ENCODE measurements at places on chromosomes 12 and 14.

DNA sequence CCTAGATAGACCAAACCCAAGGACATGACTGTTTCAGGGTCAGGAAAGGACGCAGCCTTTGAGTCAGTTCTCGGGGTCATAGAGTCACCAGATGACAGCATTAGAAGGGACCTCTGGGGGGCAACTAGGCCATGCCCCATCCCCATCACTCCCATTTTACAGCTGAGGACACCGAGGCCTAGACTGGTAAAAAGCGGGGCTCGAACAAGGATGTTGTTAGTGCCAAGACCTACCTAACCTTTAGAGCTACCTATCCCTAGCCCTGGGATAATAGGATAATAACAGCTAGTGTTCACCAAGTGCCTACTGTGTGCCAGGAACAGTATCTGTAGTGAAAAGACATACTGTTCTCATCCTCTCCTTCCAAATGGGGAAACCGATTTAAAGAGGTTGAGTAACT lies 48.7 kb downstream of the PLEKHG3 start:
- no peak for DNase-seq

- DNase-seq: no peak
Observed at GRCh38 chr14:100578552-100578951, 8.7 kb downstream of the BEGAIN start.

- DNase-seq: no peak
Observed at GRCh38 chr14:65069874-65070413, 32.4 kb downstream of the MAX start.

DNA sequence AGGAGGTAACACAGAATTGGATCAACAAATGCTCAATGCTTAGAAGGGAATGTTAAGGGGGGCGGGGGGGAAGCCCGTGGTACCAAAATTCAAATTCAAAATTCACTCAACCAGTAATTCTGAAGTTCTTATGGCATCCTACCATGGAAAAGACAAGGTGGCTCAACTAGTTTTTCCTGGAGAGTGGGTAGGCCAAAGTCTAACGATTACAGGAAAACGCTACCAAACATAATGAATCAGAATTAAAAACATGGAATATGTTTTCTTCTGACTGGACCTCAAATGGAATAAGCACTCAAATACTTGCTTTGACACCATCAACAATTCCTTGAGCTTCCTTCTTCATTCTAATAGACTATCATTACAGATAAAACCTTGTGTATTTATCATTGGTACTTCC lies 2.3 kb downstream of the NACA start:
- no peak for DNase-seq

GRCh38 chr12:89432396-89432795 lies 80.1 kb upstream of the DUSP6 start:
- DNase-seq: no peak

- no peak for DNase-seq
Observed at GRCh38 chr14:61491876-61492434, 170.6 kb downstream of the PRKCH start.

DNA sequence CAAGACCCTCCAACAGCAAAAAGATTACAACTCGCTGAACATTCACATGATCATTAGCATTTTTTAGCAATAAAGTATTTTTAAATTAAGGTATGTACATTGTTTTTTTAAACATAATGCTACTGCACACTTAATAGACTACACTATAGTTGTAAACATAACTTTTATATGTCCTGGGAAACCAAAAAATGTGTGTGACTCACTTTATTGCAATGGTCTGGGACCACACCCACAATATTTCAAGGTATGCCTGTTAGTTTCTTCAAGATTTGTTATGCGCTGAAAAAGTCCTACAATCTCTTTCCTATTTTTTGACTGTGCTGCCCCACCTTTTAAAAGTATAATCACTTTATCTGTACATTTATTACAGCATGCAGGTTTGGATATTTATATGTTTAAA lies 30.4 kb upstream of the PCNX4 start:
- no peak for DNase-seq

GRCh38 chr12:17284873-17285272 lies 678.9 kb upstream of the LMO3 start:
- no peak for DNase-seq

GRCh38 chr12:50555471-50555885 lies 50.7 kb downstream of the DIP2B start:
- DNase-seq: no peak

GRCh38 chr14:75941030-75941429 lies 40.8 kb downstream of the TGFB3 start:
- DNase-seq: no peak

DNA sequence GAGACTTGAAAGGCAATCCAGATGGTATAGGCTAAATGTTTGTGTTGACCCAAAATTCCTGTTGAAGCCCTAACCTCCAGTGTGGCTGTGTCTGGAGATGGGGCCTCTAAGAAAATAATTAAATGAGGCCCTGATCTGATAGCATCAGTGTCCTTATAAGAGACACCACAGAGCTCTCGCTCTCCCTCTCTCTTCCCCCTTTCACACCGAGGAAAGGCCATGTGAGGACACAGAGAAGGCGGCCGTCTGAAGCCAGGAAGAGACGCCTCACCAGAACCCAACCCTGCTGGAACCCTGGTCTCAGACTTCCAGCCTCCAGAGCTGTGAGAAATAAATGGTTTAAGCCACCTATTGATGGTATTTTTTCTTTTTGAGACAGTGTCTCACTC lies 87.5 kb downstream of the SCARB1 start:
- DNase-seq: no peak

- DNase-seq: no peak
Observed at GRCh38 chr12:74889563-74890236, 319.9 kb downstream of the KCNC2 start.

DNA sequence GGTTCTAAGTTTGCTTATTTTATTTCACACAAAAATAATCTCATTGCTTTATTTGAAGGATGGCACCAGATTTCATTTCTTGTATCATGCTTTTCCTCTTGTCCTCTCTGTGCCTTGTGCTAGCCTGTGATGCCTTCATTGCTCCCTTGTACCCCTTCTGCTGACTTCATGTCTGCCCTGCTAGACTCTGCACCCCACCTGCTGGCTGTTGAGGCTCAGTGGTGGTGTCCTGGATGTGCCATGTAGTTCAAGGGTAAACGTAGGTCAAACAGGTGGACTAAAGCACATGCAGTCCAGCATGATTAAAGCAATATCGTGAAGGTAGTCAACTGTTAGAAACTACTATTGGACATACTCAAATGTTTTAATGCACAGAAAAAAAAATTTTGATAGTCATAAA lies 21.6 kb downstream of the MRPS35 start:
- DNase-seq: no peak

GRCh38 chr14:61281186-61281947 lies at the start of gene TMEM30B:
Gene TMEM30B, minus strand, starts transcription at chr14:61281338. Its CDS starts 191 bp downstream, at chr14:61281147.
- peak; percentile 12 for DNase-seq

- no peak for DNase-seq
Observed at GRCh38 chr14:50366589-50366988, 30.1 kb downstream of the CDKL1 start.

DNA sequence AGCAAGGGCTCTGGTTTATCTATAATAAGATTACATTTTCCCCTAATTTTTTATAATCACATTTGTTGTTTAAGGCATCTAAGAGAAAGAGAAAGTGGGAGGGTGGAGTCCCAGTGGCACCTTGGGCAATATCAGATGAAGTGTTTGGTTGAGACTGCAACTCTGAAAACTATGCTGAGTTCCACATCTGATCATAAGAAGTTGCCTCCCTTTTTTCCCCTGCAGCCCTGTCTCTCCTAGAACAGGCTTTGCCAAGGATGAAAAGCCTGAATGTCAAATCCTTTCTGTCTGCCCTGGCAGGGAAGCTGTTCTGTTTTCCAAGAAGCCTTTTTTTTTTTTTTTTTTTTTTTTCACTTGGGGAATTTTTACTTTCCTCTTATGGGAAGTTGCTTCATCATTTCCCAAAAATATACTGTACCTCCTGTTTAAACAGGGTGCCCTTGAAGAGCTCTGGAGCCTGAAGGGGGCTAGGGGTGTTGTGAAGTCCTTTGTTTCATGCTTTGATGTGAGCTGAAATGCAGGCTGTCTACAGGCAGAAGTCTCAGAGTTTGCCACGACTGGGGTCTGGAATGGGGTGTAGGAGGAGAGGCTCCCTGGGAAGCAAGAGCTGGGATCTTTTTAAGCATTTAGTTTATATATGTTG lies 71.3 kb downstream of the SUSD6 start:
- DNase-seq: no peak

GRCh38 chr14:84036840-84037239 lies 1493.1 kb upstream of the FLRT2 start:
- no peak for DNase-seq

DNA sequence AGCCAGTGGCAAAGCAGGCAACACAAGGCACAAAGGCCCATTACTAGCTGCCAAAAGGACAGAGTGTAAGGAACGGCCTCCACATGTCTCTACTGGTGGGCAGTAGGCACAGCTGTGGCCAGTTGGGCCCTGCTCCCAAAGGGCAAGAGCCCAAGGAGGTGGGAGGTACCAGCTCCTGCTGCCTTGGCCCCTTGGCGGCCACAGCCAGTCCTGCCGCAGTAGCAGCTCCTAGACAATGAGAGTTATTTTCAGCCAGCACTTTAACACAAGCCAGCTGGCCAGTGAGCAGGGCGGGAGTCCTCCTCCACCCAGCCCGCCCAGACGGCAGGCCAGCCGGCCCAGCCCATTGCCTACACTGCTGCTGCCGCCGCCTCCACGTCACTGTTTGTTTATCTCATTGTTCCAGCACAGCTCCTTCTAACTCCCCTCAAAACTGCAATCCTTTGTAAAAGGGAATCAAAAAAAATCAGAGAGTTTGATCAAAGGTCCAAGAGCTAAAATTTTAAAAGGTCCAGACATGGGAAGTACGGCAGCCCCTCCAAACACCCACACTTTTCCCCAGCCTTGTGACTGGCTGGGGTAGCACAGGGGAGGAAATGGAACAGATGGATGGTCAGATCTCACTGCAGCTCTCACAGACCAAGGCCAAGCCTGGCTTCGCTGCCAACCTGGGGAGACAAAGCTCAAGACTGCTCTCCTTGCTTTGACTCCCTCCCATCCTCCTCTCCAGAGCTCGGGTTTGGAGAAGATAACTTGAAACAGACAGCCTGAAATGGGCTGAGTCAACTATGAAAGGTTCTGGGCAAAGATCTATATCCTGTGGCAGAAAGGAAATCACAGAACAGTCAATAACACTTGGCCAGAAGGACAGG lies 33.5 kb downstream of the FMNL3 start:
- peak; percentile 26 for DNase-seq

DNA sequence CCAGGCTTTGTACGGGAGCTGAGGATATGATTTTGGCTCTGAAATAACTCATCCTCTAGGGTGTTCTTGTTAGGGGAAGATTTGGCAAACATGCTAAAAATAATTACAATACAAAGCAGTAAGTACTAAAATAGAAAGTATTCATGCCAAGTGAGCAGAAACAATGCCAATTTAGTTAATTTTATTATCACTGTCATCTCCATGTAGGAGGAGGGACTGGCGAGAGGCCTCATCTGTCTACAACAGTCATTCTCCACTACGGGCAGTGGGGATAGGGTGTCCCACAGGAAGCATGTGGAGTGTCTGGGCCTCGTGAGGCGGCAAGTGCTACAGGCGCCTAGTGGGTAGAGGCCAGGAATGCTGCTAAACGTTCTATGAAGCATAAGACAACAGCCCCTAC lies 3.3 kb downstream of the ISM2 start:
- no peak for DNase-seq

DNA sequence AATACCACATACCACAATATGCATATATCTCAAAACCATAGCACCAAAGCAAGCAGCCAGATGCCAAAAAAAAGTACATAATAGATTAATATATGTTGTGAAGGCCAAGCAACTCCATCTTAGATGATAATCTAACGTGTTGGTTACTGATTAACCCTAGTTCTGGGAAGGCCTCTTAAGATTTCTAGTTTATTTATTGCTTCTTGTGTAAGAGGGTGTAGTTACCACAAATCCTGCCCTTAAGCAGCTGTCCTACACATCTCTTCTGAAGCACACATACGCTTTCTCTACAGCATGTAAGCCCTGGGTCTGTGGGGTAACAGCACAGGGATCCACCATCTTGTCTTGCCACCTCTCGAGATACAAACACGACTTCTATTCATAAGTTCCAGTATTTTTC lies 236.8 kb upstream of the AVPR1A start:
- no peak for DNase-seq

DNA sequence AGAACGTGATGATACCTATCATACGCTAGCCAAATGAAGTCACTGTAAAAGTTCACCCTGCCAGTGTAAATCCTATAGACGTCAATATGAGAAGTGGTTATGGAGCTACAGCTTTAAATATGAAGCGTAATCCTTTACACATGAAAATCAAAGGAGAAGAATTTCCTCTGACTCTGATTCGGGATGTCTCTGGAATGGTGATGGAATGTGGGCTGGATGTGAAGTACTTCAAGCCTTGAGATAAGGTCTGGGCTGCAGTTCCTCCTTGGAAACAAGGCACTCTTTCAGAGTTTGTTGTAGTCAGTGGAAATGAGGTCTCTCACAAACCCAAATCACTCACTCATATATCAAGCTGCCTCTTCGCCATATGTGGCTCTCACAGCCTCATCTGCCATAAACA lies 53.1 kb upstream of the NAP1L1 start:
- no peak for DNase-seq

DNA sequence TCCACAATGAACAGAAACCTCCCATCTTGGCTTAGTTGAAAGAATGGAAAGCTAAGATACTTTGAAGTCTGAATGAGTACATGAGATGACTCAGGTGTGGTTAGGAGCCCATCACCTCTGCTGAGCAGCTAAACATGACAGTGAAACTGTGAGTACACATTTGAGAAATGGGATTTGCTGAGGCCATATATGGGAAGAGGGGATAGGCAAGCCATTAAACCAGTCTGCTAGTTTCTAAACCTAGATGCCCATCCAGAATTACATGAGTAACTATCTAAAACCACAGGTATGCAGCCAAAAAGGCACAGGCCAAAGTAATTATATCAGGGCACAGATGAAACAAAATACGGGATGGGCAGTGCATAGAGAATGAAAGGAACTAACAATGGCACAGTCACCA lies 41.2 kb downstream of the NKX2-1 start:
- DNase-seq: no peak

GRCh38 chr14:89466944-89467343 lies 49.9 kb upstream of the FOXN3 start:
- no peak for DNase-seq

DNA sequence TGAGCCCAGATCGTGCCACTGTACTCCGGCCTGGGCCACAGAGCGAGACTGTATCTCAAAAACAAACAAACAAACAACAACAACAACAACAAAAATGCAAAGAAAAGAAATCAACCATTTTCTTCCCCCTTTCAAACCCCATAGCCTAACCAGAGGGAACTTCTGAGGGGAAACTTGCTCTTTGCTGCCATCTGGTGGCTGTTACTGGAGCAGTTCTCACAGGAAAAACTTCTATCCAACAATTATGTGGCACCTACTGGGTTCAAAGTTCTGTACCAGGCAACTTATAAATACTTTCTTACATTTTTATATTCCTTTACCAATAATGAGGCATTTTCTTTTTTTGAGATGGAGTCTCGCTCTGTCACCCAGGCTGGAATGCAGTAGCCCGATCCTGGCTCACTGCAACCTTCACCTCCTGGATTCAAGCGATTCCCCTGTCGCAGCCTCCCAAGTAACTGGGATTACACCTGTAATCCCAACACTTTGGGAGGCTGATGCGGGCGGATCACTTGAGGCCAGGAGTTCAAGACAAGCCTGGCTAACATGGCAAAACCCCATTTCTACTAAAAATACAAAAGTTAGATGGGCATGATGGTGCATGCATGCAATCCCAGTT lies 50.9 kb upstream of the BICDL1 start:
- DNase-seq: peak; percentile 53
